Upper lobe of right lung (tissue), 1 donor: ENCODE measurements at places on chromosomes 12 and 14. TPM values are rescaled to one million over a fixed set of nuclear protein-coding genes. Genes with fewer than 3 reads are reported as not detected.

LMNTD1 gene
- total RNA-seq: not detected

ANKRD33 gene
- total RNA-seq: not detected

IFNG-AS1 gene
- not detected for total RNA-seq

GRCh38 chr12:130184404-130185090, 22.3 kb downstream of the FZD10 start:
- no peak for DNase-seq
